Smooth muscle cell of trachea (primary cell): ENCODE measurements at places on chromosomes 12 and 14. TPM values are rescaled to one million over a fixed set of nuclear protein-coding genes. Genes with fewer than 3 reads are reported as not detected.

TAS2R14 gene
- 2.3 and 4.1 TPM in 2 replicates for total RNA-seq

RTN1 gene
- 0.17 TPM in 1 of 2 replicates, not detected in the other for total RNA-seq

CBX5 gene
- total RNA-seq, result 27.1 and 53.8 TPM in 2 replicates

KRT82 gene
- total RNA-seq, result not detected in 2 replicates

EML5 gene
- total RNA-seq, result 0.44 and 0.50 TPM in 2 replicates

GZMB gene
- total RNA-seq, result not detected in 2 replicates

MMP19 gene
- total RNA-seq, result 8.4 and 12.1 TPM in 2 replicates

ETFRF1 gene
- total RNA-seq, result 18.7 and 29.7 TPM in 2 replicates

DACT1 gene
- total RNA-seq, result 6.4 and 14.6 TPM in 2 replicates

SHMT2 gene
- total RNA-seq, result 200 and 211 TPM in 2 replicates

TPCN1 gene
- total RNA-seq, result 24.4 and 42.5 TPM in 2 replicates

C1S gene
- 307 and 827 TPM in 2 replicates for total RNA-seq

CALM1 gene
- 455 and 502 TPM in 2 replicates for total RNA-seq

GDF3 gene
- not detected in 2 replicates for total RNA-seq
